ENCODE measurements at places on chromosomes 12 and 14. TPM values are rescaled to one million over a fixed set of nuclear protein-coding genes. Genes with fewer than 3 reads are reported as not detected.

The ATG14 gene
- total RNA-seq: 5.7 TPM

The PIK3C2G gene
- total RNA-seq: not detected

The VSIG10 gene
- 9.2 TPM for total RNA-seq

The GPR162 gene
- total RNA-seq: 2.7 TPM

The POTEG gene
- not detected for total RNA-seq

All from bronchus fibroblast of lung (primary cell).